ENCODE measurements at places on chromosomes 3 and 15. TPM values are rescaled to one million over a fixed set of nuclear protein-coding genes. Genes with fewer than 3 reads are reported as not detected.
A peak's percentile ranks its signal among the peaks of the same experiment; 100 is the strongest.

- no peaks in the 10 kb centered on the region for H3K4me1 ChIP-seq
- no peak overlapping the region for H3K27ac ChIP-seq
- H3K4me3 ChIP-seq: no peak overlapping the region
Observed at GRCh38 chr3:95227092-95227491, 1164.2 kb downstream of the NSUN3 start.

- H3K36me3 ChIP-seq: peaks cover 3% of the 10 kb centered on the region
- H3K4me1 ChIP-seq: peaks cover 19% of the 10 kb centered on the region
- DNase-seq: no peak
- no peaks in the 10 kb centered on the region for H3K27me3 ChIP-seq
- no peak overlapping the region for H3K27ac ChIP-seq
Observed at GRCh38 chr3:71589132-71589531, 5.6 kb upstream of the FOXP1 start.

- no peak overlapping the region for H3K27ac ChIP-seq
- no peaks in the 10 kb centered on the region for H3K27me3 ChIP-seq
Observed at GRCh38 chr3:69823743-69824142, 84.5 kb downstream of the MITF start.

- peak overlapping the region; percentile 30 for H3K4me3 ChIP-seq
- peaks cover 10% of the 10 kb centered on the region for H3K27me3 ChIP-seq
- DNase-seq: no peak
- no peaks in the 10 kb centered on the region for H3K36me3 ChIP-seq
- no peak overlapping the region for H3K27ac ChIP-seq
Observed at GRCh38 chr3:123667784-123668183, 82.9 kb upstream of the HACD2 start.

DNA sequence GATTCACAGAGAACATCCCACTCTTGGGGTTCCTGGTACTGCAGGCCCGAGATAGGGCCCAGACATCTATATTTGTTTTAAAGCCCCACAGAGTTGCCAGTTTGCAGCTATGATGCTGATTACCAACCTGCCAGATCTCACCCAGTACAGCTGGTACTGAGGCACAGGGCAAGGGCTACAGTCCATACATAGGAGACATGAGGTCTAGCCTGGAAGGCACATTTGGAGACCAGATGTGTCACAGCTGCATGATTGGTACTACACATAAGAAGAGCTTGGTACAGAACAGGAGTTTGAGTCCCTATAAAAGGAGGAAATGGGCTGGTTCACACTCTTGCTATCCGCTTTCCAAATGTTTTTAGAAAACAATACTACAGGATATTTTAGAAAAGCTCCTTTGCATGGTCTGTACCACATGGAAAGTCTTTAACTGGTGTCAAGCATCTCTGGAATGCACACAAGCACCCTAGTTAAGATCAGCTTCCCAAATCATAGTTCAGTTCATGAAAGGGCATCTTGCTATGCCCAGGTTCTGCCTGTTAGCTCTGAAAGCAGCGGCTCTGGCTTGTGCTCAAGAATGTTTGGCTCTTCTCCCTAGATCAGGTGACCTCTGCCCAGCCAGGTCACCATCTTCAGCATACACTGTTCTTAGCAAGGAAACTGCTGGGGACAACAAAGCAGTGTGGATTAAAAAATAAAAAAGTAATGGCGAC is 20.6 kb downstream of the MTMR14 start:
- H3K4me1 ChIP-seq: no peaks in the 10 kb centered on the region
- H3K27me3 ChIP-seq: no peaks in the 10 kb centered on the region
- H3K27ac ChIP-seq: no peak overlapping the region

DNA sequence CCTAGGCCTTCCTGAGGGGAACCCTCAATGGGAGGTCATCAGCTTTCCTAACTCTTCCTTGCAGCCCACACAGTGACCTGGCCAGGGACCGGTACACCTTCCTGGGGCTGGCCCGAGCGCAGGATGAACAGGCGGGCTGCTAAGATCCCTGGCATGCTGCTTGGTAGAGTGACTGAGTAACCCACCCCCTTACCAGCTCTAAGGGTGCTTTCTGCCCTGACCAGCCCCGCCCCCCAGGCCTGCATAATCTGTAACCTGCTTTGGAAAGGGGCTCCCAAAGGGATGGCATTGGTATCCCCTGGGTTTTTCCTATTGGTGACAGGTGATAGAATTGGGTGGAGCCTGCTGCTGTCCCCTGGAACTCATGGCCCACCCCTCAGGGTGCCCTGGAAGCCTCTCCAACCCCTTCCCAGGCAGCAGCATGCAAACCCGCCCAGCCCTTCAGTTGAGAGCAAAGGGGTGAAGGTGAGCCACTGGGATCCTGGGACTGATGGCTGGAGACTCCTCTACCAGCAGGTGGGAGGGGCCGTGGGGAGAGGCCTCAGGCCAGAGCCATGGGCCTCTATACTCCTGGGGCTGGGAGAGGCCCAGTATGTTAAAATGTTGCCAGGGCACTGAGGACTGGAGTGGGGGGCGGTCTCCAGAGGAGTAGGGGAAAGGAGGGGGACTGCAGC is 11.1 kb upstream of the KIF7 start:
- no peak overlapping the region for H3K4me3 ChIP-seq
- H3K4me1 ChIP-seq: peaks cover 2% of the 10 kb centered on the region
- H3K27ac ChIP-seq: no peak overlapping the region
- H3K27me3 ChIP-seq: peaks cover 24% of the 10 kb centered on the region
- no peak for DNase-seq

DNA sequence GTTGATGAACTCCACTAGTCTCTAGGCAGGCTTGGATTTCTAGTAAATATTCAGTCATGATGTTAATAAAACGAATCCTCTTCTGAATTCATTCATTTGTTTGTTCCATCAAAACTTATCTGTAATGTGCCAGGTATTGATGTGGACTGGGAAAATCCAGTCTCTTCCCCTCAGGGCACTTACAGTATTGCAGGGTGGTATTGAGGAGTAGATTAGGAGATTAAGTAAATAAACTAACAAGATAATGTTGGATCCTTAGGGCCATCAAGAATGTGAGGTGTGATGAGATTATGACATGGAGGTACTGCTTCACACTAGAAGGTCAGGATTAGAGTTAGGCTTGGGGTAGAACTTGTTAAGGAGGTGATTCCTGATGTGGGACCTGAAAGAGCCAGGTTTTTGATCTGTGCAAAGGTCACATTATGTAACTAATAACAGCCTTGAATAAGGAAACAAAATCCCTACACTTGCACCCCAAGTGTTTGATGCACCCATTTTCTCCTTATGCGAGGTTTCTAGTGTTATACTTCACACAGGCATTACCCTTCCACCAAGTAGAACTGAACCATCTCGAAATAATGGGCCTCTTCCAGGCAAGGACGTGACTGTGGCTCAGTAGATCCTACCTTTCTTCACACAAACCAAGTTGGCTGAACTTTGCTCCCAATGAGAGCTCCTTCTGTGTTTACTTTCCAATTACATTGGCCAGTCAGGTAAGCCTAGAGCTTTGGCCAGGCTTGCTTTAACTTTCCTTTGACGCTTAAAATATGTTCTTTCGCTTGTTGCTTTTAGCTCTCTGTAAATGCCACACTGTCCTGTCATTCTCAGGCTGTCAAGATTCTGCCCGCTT is 16.7 kb downstream of the MCTP2 start:
- H3K27me3 ChIP-seq: no peaks in the 10 kb centered on the region
- peaks cover 28% of the 10 kb centered on the region for H3K36me3 ChIP-seq
- no peak overlapping the region for H3K27ac ChIP-seq
- no peak overlapping the region for H3K4me3 ChIP-seq
- DNase-seq: no peak

DNA sequence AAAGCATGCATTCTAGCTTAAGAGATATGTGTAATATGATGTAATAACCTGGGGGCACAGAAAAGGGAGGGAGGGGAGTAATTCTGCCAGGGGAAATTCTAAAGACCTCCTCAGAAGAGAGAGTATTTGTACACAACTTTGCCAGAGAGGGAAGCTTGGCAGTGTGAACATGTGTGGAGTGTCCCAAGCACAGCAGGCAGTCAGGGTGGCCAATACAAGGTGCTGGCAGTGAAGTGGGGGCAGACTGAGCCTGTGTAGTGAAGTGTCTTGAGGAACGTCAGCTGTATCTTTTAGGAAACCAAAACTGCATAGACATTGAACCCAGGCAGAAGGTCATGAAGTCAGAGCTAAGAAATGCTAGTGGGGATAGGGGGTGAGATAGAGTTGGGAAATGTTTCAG is 29.7 kb upstream of the TMEM42 start:
- no peaks in the 10 kb centered on the region for H3K27me3 ChIP-seq
- no peak overlapping the region for H3K4me3 ChIP-seq
- no peak for DNase-seq
- peaks cover 68% of the 10 kb centered on the region for H3K36me3 ChIP-seq
- no peak overlapping the region for H3K27ac ChIP-seq

DNA sequence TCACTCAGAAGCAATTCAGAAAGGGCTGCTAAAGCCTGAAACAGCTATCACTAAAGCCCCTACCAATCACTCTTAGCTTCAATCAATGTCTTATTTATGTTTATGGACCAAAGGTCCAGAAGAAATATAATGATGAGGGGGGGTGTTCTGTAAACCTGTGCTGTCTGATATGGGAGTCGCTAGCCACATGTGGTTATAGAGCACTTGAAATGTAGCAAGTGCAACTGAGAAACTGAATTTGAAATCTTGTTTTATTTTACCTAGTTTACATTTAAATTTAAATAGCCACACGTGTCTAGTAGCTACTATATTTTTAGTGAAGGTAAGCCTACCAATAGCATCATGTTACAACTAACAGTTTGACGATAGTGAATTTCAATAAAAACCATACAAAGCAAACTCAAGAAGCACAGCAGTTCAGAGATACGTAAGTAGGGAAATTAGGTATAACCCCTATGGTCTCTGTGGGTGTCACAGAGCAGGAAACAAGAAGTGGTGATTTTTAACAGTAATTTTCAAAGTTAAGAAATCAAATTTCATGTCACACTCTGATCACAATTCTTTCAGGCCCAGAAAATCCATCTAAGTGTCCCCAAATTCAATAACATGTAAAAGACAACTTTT is 3.6 kb downstream of the POU1F1 start:
- H3K4me1 ChIP-seq: peaks cover 46% of the 10 kb centered on the region
- no peaks in the 10 kb centered on the region for H3K36me3 ChIP-seq
- H3K4me3 ChIP-seq: no peak overlapping the region
- DNase-seq: no peak

- peaks cover 6% of the 10 kb centered on the region for H3K36me3 ChIP-seq
- no peak for DNase-seq
- no peaks in the 10 kb centered on the region for H3K27me3 ChIP-seq
- H3K27ac ChIP-seq: no peak overlapping the region
- no peak overlapping the region for H3K4me3 ChIP-seq
- H3K4me1 ChIP-seq: peaks cover 16% of the 10 kb centered on the region
Observed at GRCh38 chr3:153396581-153396980, 234.6 kb downstream of the RAP2B start.

DNA sequence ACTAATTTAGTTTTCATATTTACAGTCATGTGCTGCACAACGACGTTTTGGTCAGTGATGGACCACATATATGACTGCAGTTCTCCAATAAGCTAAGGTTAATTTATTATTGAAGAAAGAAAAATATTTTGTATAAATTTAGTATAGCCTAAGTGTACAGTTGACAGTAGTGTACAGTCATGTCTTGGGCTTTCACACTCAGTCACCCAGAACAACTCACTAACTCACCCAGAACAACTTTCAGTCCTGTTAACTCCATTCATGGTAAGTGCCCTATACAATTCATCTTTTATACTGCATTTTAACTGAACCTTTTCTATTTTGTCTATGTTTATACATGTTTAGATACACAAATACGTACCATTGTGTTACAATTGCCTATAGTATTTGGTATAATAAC is 3.8 kb upstream of the GABRR3 start:
- peak overlapping the region; percentile 87 for H3K4me3 ChIP-seq
- peaks cover 5% of the 10 kb centered on the region for H3K4me1 ChIP-seq
- H3K36me3 ChIP-seq: no peaks in the 10 kb centered on the region
- DNase-seq: no peak
- peaks cover 49% of the 10 kb centered on the region for H3K27me3 ChIP-seq

- H3K27ac ChIP-seq: no peak overlapping the region
- H3K36me3 ChIP-seq: peaks cover 54% of the 10 kb centered on the region
- peaks cover 9% of the 10 kb centered on the region for H3K4me1 ChIP-seq
- H3K27me3 ChIP-seq: no peaks in the 10 kb centered on the region
Observed at GRCh38 chr15:68096099-68096498, 42.0 kb downstream of the PIAS1 start.

Gene MRPL3
- total RNA-seq: 57.5 TPM

Gene SV2B
- 0.20 TPM for total RNA-seq

Gene COL6A5
- not detected for total RNA-seq

Gene C2CD4A
- not detected for total RNA-seq

Gene SST
- total RNA-seq: not detected

Gene OSBPL10
- total RNA-seq: 0.09 TPM

Gene SMCO1
- total RNA-seq: not detected

Measured in activated naive CD8-positive, alpha-beta T cell treated with anti-CD3 and anti-CD28 coated beads, Interleukin-2, amount 10 ng/mL, durations not matched to agents 7 days and 5 days (primary cell).